M059J (cell line): ENCODE measurements at places on chromosomes 12 and 14. TPM values are rescaled to one million over a fixed set of nuclear protein-coding genes. Genes with fewer than 3 reads are reported as not detected.
A peak's percentile ranks its signal among the peaks of the same experiment; 100 is the strongest.

- no peak for DNase-seq
Measured at GRCh38 chr14:75289840-75290388, 11.3 kb downstream of the FOS start.

- DNase-seq = no peak
Measured at GRCh38 chr12:116306506-116306905, 29.0 kb upstream of the MED13L start.

DNA sequence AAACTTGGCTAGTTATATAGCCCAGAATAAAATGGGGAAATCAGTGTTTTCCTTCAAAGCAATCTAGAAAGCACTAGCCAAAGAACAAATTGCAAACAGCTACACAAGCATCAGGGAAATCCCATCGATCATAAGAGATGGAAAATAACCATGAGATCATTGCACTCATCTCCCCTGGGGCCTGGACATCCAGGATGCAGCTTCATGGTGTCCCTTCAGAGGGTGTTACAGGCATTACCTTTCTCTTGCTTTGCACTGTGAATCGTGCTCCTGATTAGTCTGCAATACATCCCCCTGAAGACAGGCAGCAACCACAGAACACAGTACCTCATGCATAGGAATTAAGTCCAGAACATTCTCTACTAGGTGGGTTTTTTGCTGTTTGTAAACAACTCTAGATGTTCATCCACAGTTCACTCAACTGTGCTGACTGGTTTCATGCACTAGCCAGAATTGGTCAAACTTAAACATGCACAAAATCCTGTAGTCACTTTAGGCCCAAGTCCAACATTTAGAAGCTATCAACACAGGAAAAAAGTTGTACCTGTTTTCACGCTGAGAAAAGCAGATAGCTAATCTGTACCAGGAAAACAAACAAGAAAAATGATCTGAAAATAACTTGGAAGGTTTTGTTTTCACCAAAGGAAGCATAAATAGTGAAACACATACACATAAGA is 120.1 kb downstream of the ZFP36L1 start:
- DNase-seq = no peak

DNA sequence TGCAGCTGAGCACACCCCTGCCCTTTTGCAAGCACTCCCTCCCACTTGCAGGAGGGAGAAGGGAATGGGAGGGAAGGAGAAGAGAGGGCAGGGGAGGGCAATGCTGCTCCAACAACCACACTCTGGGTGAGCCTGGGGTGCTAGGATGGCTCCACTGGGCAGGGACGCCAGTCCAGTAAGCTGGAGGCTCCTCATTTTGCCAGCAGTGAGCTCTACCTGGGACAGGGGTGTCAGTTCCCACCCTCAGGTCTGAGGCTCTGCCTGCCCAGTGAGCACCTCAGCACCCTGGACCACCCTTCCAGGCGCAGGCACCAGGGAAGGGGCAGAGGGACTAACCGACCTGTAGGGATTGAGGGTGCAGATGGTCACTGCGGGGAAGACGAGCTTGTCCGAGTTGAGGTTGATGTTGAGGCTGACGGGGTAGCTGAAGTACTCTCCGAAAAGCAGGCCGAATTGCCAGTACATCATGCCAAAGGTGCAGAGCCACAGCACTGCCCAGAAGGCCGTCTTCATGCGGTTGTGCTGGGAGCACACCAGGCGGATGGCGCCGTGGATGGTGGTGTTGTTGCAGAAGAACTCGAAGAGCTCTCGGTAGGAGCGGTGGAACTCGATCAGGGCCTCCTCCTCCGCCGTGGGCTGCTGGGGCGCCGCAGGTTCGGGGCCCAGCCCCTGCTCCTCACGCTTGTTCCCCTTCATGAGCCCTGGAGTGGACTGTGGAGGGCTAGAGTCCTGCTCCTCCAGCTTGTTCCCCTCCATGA is 1.2 kb downstream of the SCNN1A start:
- DNase-seq = no peak

- DNase-seq = no peak
Measured at GRCh38 chr12:109878749-109879148, 1.6 kb downstream of the GLTP start.

DNA sequence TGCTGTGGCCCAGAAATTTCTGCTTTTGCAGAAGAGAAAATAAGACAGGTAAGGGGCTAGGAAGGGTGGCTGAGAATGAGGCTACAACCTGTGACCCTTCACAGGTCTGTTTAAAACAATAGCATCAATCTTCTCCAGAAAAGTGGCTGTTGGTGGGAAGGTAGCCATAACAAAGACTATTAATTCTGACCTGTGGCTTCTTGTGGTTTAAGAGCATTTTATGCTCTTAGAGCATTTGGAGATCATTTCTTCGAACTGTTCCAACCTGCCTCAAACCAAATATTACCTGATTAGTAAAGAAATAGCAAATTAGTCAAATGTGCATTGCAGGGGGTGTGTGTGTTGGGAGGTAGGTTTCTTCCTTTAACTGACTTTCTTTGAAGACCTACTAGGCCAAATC is 15.2 kb upstream of the TCP11L2 start:
- peak; percentile 71 for DNase-seq

GRCh38 chr12:10069099-10069498 is 29.7 kb downstream of the CLEC1A start:
- DNase-seq = peak; percentile 92

DNA sequence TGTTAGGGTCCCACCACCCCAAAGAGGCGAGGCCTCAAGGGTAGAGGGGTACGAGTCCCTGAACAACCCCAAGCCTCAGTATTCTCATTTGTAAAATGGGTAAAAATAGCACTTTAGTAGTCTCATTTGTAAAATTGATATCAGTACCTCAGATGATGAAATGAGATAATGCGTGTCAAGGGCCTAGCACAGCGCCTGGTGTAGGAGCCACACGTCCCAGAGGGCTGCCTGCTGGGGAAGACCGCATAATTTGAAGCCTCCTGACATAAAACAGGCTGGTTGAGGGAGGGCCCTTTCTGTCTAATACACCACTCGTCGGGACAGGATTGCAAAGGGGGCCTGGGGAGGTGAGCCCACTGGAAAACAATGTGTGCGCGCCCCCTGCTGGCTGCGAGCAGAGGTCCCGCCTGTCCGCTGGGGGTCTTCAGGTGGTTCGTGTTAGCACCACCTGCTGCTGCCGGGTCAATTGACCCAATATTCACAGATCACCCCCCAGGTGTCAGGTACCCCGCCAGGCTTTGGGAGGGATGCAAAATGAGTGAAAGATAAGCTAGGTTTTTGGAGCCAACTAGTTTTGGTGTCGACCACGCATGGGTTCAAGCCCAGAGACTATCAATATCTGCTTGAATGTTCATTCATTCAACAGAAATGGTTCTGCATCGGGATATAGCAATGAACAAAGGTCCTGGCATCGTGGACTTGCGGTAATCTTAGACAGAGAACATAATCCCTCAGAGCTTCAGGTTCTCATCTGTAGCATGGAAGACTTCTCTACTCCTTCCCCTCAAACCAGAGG is 24.7 kb upstream of the IRF2BPL start:
- peak; percentile 46 for DNase-seq

DNA sequence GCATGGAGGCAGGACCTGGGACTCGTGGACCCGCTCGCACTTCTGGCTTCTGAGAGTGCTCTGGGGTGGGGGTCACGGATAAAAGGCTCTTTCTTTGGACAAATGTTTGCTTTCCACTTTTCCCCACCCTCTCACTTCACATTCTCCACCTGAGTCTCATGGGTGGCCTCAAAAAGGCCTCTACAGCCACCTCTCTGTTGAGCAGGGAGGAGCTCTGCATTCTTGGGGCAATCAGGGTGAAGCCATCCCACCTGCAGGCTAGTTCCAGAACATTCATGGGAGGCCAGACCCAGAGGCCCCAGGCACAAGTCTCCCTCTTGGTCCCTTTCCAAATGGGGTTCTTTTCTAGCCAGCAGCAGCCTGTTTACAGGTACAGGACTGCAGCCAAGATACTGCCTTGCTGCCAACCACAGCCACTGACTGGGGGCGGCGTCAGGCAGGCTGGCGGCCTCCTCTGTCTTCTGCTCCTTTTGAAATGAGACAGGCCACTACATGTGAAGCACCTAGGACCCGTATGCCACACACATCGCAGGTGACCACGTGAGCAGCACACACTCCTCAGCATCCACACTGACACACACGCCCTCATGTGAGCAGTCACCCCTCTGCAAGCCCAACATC is 18.2 kb upstream of the CEBPE start:
- peak; percentile 69 for DNase-seq

GRCh38 chr14:67941456-67942018 is 122.0 kb downstream of the RAD51B start:
- peak; percentile 57 for DNase-seq

DNA sequence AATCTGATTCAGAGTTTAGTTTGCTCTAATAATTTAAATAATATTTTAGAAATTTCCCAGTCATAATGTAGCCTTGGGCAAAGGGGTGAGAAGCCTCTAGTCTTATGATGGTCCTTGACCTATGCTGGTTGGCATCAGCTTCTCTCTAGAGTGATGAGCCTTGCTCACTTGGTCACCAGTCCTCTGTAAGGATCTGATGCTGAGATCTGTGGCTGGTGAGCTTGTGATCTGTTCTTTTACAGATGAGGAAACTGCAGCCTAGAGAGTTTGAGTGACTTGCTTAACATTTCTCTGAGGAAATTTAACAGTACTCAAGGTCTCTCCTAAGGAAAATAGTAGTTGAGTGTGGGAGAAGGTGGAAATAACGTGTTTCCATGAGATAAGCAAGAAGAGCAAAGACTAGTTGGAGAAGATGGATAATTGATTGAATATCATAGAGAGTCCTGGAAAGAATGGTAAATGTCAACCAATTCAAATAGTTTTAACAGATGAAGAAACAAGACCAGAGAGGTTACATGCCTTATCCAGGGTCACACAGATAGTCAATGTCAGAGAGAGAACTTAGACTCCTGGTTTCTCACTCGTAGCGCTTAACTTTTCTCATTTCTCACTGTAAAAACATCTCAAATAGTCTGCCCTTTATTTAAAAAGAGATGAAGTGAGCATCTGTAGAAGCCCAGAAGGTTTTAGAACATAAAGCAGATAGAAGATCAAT is 89.7 kb upstream of the ETV6 start:
- DNase-seq = no peak

DNA sequence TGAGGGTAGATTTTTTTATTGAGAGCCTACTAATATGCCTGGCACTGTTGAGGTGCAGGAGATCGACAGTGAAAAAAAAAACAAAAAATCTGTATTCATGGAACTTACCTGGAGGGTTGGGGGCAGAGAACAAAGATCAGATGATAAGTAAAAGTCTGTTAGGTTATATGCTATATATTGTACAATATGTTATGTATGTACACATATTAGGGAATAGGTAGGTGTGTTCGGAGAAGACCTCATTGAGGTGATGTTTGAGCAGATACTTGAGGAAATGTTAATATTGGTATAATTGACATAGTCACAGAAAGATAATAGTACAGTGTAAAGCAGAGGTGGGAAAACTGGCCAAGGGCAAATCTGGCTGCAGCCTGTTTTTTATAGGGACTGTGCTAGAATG is 5.6 kb downstream of the ARF6 start:
- no peak for DNase-seq

DNA sequence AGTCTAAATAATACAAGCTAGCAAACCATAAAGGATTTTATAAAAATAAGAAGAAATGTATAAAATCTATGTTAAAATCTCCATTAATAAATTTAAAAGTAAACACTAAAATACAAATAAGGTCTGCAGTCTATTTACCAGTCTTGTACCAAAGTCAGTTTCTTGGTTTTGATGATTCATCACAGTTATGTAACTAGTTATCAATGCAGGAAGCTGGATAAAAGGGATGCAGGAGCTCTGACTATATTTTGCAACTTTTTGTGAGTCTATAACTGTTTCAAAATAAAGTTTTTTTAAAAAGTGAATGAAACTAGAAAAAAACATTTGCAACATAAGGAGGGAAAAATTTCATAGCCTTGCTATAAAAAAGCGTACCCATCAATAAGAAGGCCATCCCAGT is 151.5 kb downstream of the DERA start:
- peak; percentile 16 for DNase-seq

DNA sequence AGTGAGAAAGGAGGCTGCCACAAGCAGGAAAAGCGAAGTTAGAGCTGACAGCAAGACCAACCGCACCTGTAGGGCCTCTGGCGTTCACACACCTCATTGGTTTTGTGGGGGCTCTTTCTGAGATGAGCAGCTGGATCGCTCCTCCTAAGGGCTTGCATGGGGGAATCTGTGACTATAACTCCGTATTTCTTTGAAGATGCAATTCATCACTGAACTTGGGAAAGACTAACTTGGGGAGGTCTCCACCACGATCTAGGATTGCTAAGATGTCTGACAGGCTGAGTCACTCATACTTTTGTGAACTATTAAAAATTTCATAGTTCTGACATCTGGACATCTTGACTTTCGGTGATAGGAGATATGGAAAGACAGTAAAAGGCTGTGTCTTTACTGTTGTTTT is 173.6 kb downstream of the ETV6 start:
- DNase-seq = peak; percentile 34

- peak; percentile 47 for DNase-seq
Measured at GRCh38 chr14:81162941-81163340, 57.8 kb downstream of the GTF2A1 start.

- peak; percentile 44 for DNase-seq
Measured at GRCh38 chr12:10189653-10190052, 10.8 kb downstream of the TMEM52B start.

DNA sequence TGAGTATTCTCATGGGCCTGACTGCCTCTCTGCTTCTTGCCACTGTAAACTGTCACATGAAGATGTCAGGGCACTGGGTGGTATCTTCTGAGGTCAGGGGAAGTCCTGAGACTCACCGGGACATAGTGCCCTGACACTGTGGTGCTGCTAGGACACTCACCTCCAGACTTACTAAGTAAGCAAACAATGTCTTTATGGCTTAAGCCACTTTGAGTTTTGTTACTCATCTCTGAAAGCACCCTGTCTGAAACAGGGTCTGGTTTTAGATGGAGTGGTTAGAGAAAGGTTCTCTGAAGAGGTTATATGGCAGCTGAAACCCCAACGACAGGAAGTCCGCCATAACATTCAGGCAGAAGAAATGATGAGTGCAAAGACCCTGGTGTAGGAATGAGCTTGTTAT is 22.7 kb downstream of the GPR19 start:
- DNase-seq = peak; percentile 51

DNA sequence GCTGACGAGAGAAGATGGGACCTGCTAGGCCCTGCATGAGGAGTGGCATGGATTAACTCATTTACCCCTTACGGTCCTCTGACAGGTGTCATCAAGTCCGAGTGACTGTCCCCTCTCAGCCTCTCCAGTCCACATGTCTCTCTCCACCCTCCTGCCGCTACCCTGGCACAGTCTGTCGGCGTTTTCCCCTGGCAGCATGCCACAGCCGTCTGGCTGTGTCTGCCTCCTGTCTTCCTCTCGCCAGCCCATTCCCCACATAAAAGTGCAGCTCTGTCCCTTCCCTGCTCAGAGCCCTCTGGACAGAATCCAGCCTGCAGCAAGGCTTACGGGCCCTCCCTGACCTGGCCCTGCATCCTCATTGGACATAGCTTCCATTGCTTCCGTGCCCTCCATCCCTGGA is 45.6 kb downstream of the UBE3B start:
- DNase-seq = no peak

GRCh38 chr14:93537951-93538350 is 107.2 kb downstream of the UNC79 start:
- DNase-seq = no peak

The GLS2 gene
- 0.32 TPM in 1 of 2 replicates, not detected in the other for total RNA-seq

The UBR7 gene
- total RNA-seq = 29.7 and 48.2 TPM in 2 replicates

The RNASE11 gene
- total RNA-seq = not detected in 2 replicates

The STYK1 gene
- total RNA-seq = 1.6 and 5.9 TPM in 2 replicates

The NTF3 gene
- 1.5 and 1.7 TPM in 2 replicates for total RNA-seq

The OASL gene
- total RNA-seq = 110 and 115 TPM in 2 replicates

The SRRM4 gene
- total RNA-seq = not detected in 2 replicates

The FOXA1 gene
- not detected in 2 replicates for total RNA-seq

The CCDC175 gene
- total RNA-seq = not detected in 2 replicates
